ENCODE measurements at places on chromosomes 7 and 10.

DNA sequence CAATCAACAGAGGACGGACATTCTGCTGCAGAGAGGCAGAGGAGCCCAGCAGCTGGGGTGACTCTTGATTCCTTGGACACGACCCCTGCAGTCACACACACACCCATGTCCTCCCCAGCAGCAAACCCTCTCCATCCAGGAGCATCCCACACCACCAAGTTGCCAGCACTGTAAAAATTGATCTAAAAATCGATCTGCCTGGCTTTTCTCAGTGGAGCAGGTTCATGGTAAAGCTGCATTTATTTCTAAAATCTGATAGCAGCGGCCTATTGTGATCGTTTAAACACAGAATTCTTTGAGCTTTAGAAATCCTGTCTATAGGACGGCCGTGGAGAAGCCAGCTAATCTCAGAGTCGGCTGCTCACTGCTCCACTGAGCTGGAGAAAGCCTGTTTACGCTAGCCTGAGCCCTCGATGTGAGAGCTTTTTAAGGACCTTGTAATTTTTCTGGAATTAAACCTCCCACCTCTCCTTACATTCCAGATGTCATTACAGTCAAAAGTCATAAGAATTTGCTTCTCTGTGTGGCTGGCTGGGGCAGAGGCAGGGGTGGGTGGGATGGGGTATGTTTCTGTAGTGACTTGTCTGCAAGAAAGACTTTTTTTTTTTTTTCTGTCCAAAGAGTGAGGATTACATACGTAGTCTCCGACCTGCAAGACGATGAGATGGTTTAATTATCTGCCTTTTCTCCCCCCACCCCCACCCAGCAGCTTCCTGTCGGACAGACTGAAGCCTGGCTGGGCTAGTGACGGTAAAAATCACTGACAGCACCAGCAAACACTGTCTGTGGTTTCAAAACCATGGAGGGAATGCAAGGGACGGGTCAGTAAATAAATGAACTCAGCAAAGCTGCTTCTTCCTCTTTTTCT lies 31.6 kb downstream of the TRIM8 start:
- no peak for DNase-seq

DNA sequence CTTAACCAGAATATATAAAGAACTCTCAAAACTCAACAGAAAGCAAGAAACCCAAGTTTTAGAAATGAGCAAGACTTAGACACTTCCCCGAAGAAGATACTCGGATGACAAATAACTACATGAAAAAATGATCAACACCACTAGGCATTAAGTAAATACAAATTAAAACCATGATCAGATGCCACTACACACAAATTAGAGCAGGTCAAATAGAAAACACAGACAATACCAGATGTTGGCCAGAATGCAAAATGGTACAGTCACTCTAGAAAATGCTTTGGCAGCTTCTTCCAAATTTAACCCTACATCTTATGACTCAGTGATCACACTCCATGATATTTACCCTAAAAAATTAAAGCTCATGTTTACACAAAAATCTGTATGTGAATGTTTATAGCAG lies 18.4 kb downstream of the TMEM176A start:
- no peak for DNase-seq

- DNase-seq: no peak
These were observed 630.6 kb upstream of the ZWINT start for GRCh38 chr10:56991591-56992069.

GRCh38 chr10:26714415-26715136 lies 17.1 kb downstream of the PDSS1 start:
- no peak for DNase-seq

GRCh38 chr7:151597541-151598444 lies 78.1 kb upstream of the RHEB start:
- DNase-seq: no peak

DNA sequence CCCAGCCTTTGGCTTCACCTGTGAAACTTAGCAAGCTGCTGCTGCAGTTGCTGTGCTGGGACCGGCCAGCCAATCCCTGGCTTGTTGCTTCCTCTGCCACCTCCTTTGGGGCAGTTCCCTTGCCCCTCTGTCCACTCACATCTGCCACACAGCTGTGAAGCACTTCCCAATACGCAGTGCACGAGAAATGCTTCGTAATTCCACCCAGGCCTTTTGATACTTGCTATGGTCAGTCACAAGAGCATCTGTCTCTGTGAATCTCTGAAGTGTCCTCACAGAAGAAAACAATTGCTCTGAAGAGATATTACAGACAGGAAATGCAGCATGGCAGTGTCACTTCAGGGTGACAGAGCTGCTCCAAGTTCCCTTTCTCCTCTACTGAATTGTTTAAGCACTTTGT lies 208.5 kb downstream of the PTEN start:
- DNase-seq: peak; percentile 18

- no peak for DNase-seq
These were observed 53.1 kb upstream of the OSBPL3 start for GRCh38 chr7:25032774-25033743.

DNA sequence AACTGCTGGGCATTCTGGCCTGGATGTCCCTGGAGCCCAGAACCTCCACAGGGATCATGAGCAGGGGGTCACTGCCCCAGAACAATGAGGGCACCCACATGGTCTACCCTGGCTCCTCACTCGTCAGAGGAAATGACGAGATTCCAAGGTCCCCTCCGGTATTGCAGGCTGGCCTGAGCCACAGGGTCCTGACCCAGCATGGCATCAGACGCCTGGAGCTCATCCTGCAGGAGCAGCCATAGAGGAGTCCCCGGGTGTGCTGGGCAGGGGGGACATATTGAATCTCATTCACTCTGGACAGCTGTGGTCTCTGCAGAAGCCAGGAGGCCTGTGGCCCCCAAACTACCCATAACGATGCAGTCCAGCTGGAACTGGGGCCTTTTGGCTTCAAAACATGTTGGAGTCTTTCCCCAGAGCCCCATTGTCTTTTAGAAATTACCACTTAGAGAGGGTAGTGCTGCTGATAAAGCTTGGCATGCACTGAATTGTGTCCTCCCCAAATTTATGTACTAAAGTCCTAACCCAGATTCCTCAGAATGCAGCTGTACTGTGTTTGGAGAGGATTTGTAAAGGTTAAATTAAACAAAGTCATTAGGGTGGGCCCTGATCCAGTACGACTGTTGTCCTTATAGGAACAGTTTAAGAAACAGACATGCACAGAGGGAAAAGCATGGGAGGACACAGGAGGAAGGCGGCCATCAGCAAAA lies 27.7 kb downstream of the ANXA8 start:
- no peak for DNase-seq

DNA sequence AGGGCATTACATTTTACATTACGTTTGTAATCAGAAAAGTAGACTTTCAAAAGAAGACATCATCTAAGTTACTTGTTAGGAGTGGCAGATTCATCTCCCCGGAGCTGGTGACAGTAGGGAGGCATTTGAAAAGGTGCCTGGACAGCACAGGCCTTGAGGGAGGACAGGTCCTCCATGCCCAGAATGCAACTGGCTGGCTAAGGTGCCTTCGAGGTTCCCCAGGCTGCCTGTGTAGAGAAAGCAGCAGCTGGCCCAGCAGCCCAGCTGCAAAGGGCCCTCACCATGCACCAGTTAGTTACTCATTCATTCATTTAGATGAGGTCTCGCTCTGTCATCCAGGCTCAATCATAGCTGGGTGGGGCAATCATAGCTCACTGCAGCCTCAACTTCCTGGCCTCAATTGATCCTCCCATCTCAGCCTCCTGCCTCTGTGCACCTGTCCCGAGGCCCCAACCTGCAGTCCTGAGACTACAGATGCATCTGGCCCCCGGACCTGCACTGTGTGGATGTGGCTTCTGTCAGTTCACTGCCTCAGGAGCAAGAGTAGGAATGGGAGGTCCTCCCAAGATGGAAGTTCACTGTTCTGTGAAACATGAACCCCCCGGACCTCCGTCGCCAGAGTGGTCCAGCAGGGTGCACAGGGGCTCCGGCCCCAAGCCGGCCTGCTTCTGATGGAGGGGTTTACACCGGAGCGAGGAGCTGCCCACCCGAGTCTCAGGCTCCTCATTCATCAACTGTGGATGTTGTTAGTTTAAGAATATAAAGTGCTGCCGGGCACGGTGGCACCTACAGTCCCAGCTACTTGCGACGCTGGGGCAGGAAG lies 36.6 kb downstream of the PRKAG2 start:
- DNase-seq: no peak

DNA sequence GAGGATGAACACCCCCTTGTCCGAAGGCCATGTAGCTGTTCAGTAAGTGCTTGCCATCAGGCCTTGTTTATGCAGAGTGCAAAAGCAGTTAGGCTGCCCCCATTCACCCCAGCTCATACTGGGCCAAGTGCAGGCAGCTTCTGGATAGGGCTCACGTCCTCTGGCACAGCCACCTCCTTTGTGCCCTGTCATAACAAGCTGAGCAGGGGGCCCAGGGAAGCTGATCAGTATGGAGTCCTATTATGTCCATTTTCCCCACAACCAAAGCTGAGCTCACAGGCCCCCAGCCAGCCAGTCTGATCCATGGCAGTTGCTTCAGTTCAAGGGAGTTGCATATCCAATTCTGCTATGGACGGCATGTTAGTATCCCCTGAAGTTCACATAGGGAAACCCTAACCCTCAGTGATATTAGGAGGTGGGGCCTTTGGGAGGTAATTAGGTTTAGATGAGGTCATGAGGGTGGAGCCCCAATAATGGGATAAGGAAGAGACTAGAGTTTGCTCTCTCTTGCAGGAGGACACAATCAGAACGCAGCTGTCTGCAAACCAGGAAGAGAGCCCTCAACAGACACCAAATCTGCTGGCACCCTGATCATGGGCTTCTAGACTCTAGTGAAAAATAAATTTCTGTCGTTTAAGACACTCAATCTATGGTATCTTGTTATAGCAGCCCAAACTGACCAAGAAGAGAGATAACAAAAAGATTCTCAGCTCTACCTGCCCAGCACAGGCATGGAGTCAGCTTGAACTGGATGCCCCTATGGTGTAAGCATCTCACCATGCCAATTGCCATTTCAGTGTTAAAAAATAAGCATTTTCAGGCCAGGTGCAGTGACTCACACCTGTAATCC lies 155.9 kb downstream of the FGFR2 start:
- no peak for DNase-seq

DNA sequence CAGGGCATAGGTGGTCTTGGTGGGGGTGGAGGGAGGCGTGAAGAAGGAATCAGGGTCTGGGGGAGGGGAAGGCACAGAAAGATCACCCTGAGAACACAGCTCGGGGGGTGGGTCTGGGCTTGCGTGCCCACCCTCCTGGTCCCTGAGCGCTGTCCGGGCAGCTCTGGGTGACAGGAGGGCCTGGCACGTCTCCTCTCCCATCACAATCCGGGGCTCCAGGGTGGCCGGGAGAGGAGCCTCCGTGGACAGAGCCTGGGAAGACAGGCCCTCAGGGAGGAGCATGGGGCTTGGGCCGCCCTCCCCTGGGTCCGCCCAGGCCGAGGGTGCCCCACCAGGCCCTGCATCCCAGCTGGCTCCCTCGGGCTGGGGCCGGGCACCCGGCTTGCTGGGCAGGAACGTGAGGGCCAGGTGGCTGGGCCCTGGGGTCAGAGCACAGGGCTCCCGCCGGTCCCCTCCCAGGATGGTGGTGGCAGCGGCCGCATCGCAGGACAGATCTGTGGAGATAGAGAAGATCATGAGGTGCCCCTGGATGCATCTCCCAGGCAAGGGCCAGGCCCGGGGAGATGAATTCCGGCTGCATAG lies 3.1 kb downstream of the NACAD start:
- no peak for DNase-seq

- DNase-seq: no peak
These were observed 1.4 kb downstream of the HPS1 start for GRCh38 chr10:98445200-98445812.

GRCh38 chr7:42494736-42495135 lies 257.7 kb upstream of the GLI3 start:
- DNase-seq: peak; percentile 16

DNA sequence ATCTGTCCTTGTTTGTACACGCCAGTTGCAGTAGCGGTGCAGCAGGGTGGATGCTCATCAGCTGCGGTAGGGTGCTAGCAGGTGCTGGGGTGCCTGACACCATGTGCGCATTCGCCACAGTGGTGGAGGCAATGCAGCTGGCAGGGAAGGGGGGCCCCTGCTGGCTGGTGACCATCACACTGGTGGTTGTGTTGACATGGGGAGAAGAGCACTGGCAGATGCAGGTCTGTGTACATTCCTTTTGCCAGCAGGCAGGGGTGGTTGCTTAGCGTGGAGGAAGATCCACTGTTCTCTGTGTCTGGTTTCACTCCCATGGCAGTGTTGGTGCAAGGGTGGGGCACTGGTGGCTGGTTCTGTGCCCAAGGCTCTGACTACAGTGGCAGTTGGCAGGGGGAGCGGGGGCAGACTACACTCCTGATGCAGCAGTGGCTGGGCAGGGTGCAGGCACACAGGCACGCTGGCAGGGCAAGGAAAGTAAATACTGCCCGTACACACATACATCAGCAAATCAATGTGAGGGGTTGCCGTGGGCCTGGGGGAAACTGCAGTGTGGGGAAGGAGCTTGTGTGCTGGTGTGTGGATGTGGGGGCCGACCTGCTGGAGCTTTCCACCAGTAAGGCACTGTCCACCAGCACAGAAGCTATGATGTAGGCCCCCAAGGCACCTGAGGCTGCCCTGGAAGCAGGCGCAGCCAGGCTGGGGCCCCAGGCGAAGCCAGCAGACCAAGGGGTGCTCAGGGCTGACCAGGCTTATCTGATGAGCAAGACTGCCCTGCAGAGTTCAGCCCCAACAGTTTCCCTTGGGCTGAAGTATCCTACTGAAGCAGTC lies 87.2 kb upstream of the UNC5B start:
- DNase-seq: no peak

GRCh38 chr10:69481305-69481704 lies 30.0 kb downstream of the TSPAN15 start:
- DNase-seq: no peak

DNA sequence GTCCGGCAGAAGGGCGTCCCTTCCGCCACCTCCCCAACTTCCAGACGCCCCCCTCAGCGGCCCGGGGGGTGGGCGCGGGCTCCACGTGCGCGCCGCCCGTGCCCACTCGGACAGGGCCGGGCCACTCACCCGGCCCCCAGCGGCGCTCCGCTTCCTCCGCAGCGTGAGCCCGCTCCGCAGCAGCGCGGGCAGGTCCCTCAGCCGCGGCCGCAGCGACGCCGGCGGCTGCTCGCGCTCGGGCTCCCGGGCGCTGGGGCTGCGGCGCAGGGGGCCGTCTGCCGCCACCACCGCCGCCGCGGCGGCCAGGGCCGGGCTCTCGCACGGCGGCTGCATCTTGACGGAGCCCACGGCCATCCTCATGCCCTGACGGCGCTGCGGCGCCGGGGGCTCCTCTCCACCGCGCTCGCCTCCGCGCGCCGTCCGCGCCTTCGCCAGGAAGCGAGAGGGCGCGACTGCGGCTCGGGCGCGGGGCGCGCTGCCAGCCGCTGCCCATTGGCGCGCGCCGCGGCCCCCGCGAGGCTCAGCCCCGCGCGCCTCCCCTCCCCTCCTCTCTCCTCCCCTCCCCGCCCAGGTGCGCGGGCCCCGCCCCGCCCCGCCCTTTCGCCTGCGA lies at the start of gene RAPGEF5:
Gene RAPGEF5 (minus strand): TSS at position 454 of the 610 bp plus-strand sequence. CDS start 94 bp downstream, at position 360.
- DNase-seq: peak; percentile 73

GRCh38 chr10:13221572-13221971 lies 12.6 kb downstream of the UCMA start:
- DNase-seq: no peak
